ENCODE measurements at places on chromosomes 12 and 14. TPM values are rescaled to one million over a fixed set of nuclear protein-coding genes. Genes with fewer than 3 reads are reported as not detected.

The PLEK2 gene
- total RNA-seq, result 0.41 TPM

The TAS2R46 gene
- total RNA-seq, result 1.6 TPM

DNA sequence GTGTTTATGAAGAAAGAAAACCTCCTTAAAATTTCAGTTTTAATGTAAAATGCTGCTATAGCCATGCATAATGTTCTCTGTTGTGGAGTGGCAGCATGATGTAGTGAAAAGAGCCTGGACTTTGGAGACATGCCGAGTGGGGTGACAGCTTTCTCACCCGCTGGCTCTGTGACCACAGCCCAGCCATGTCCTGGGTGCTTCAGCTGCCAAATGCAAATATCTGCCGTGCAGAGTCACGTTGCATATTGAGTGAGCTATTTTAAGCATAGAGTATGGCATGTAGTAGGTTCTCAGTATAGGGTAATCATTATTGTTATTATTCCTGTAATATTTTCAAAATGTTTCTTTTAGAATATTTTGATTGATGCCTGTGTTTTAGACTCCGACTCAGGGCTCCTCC, 15.5 kb upstream of the TCTN2 start:
- DNase-seq, result no peak

DNA sequence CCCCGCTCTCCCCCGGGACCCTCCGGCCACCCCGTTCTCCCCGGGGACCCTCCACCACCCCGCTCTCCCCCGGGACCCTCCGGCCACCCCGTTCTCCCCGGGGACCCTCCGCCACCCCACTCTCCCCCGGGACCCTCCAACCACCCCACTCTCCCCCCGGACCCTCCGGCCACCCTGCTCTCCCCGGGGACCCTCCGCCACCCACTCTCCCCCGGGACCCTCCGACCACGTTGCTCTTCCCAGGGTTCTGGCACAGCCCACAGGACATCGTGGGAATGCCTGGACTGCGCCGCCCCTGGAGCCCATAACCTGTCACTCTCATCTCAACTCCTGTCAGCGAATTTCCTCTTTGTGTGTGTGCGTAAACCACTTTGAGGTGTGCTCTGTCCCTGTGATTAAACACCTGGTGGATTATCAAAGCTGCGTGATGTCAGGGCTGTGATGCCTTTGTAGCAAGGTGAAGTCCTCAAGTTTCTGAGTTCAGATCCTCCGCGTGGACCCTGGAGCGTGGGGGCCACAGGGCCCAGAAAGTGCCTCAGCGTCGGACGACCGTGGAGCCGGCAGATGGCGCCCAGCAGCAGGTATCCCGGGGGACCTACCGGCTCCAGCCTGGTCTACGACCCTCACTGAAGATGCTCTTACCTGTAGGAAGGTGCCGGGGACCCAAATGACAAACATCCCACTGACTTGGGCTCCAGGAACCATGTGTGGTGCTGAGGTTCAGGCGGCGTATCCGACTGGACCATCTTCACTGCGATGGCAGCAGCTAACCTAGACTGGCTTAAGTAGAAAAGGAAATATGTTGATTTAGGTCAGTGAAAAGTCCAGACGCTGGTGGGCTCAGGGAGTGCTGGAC, 63.2 kb upstream of the GALNT9 start:
- no peak for DNase-seq

GRCh38 chr12:102625819-102626218, 145.5 kb upstream of the IGF1 start:
- DNase-seq, result no peak

All from frontal cortex (tissue), 4 donors.